Activated T-cell treated with anti-CD3 and anti-CD28 coated beads for 24 hours (primary cell): ENCODE measurements at places on chromosomes 4 and X.

DNA sequence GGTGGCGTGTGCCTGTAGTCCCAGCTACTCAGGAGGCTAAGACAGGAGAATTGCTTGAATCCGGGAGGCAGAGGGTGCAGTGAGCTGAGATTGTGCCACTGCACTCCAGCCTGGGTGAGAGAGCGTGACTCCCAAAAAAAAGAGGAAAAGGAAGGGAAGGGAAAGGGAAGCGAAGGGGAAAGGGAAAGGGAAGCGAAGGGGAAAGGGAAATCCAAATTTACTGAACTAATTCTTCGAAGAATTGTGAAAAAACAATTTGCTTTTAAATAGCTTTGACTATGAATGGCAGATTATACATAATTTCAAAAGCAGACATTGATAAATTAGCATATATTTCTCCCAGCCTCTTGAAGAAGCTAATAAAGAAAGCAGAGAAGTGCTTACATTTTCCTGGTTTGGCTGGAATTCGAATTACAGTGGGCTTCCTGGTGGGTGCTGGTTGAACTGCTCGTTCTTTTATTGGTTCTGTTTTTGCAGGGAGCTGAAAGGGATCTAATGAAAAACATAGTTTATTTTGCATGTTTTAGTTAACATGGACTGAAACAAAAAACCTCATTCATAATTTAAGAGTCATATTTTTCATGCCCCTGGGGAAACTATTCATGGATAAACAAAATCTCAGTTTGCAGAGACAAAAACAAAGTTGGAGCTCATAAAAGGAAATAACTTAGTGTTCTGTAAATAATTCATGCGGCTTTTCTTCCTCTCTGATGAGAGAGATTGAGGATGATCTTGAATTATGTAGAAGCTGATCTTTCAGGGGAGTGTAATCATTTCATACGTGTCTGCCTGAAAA is 66.0 kb downstream of the RPS3A start:
- no peak for DNase-seq

GRCh38 chr4:83644677-83645659 is 109.1 kb downstream of the GPAT3 start:
- DNase-seq: peak; percentile 30

GRCh38 chr4:48079972-48080391 is 54.1 kb downstream of the TXK start:
- DNase-seq: no peak

DNA sequence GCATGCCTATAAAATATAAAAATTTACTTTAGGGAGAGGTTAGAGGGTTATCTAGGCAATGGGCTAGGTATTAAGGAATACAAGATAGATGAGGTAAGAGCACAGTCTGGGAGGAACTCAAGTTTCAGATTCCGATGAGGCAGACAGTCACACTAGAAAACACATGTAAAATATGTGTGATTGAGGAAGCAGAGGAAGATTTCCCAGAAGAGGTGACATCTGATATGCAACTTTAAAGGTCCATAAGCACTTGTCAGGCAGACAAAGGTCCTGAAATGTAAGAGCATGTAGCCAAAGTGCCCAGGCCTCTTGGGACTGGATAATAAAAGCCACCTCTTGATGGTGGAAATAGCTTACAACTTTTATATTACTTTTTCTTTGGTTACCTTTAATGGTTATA is 81.1 kb upstream of the AADAT start:
- no peak for DNase-seq

DNA sequence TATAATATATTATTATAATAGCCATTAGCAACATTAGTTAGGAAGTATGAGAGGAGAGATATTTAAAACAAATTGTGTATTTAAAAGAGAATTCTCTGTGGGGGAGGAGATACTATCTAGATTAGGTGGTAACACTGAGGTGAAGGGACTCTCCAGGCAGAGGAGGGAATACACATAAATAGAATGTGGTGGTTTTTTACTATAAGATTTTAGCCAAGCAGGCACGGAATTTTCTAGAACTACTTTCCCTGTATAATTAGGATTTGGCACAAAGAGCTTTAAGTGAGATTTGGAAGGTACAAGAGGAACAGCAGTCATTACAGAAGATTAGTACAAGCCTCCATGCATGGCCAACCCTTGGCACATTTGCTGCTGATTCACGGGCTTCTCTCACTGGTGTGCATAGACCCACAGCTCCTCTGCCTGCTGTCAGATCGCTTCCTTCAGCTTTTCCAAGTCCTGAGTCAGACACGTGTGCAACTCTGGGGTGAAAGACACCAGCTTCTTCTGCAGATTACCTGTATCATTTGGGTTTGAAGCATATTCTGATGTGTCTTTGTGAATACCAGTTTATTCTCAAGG is 685.5 kb downstream of the KCTD8 start:
- DNase-seq: no peak

DNA sequence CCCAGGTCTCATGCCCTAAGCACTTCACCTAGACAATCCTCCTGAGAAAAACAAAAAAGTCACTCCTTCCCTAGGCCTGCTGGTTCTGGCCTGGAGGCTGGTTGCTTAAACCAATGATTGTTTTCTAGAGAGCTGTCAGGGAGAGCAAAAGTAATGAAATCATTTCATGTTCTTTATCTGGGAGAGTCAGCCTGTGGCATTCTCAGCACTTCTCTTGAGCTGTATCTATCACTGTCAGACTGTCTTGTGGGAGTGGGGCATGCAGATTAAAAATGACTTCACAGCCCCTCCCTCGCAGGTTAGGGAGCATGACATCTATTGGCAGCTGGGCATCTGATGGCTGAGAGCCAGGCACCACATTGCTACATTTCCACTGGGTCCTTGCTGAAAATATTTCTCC is 20.4 kb upstream of the TMEM154 start:
- no peak for DNase-seq

GRCh38 chr4:140497747-140498636 is at the start of gene MGAT4D:
TSS of gene MGAT4D (minus strand) at chr4:140498293. CDS start at chr4:140498222, 71 bp downstream.
- no peak for DNase-seq

DNA sequence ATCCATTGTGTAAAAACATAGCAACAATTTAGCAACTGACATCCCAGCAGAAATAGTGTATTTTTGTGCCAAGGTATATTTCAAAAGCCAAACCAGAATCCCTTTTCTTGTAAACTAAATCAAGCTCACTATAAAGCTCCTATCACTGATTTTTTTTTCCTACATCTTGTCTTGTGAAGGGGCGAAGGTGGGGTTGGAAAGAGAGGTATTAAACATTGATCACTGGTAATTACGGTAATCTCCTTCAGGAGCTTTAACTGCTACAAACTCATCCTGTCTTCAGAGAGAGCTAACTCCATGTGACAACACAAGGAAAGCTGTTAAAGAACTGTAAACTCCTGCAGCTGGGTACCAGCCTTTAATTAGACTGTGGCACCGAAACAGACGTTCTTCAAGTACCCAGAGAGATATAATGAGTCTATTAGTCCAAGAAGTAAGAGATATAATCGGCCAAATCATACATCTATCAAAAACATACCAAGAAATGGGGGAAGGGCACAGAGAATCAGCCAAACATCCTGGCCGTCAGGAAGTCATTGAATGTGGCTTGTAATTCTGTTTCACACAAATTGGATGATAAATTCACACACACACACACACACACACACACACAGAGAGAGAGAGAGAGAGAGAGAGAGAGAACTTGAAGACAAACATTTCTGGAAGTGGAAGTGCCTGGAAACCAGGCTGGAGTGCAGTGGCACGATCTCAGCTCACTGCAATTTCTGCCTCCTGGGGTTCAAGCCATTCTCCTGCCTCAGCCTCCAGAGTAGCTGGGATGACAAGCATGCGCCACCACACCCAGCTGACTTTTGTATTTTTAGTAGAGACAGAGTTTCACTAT is 111.9 kb upstream of the PPARGC1A start:
- no peak for DNase-seq

GRCh38 chr4:38055566-38055965 is 95.4 kb downstream of the PTTG2 start:
- no peak for DNase-seq

DNA sequence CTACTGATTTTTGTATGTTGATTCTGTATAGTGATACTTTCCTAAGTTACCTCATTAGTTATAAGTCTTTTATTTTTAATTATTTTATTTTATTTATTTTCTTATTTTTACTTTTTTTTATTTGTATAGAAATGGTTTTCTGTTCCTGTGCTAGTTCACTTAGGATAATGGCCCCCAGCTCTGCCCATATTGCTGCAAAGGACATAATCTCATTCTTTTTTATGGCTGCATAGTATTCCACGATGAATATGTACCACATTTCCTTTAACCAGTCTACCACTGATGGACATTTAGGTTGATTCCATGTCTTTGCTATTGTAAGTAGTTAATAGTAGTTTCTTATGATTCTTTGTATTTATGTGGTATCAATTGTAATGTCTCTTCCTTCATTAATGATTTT is 31.5 kb upstream of the GK2 start:
- DNase-seq: no peak

DNA sequence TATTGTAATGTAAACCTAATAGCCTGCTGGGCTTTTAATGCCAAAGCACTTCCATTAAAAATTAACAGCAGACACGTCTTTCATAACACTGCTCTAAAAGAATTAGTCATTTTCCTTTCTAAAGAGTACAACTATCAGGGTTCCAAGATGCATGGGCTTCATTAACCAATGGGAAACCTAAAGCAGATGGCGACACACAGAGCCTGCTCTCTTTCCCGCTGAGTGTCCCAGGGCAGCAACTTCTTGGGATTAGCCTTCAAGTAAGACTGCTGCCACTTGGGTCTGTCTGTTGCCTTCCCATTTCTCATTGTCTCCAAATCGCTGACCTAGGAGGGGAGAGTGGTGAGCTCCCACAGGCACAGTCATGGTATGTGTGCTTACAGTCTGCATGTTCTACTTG is 14.0 kb upstream of the PHKA2 start:
- no peak for DNase-seq

DNA sequence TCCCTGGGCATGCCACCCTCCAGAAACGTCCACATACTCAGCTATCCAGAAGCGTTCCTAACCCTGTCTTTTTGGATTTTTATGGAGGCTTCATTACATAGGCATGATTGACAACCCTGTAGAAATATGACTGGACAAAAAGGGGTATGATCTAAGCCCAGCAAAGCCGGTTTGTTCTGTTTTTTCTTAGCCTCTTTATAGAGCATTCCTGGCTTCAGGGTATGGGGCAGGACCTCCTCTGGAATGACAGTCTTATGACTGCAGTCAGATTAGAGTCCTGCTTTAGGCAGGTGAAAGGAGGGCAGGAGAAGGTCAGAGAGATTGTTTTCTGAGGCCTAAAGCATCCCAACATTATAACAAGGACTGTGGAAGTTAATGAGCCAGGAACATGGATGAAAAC is 137.4 kb downstream of the DCLK2 start:
- no peak for DNase-seq

- peak; percentile 37 for DNase-seq
Observed at GRCh38 chrX:47191331-47191730, 2.3 kb upstream of the UBA1 start.

DNA sequence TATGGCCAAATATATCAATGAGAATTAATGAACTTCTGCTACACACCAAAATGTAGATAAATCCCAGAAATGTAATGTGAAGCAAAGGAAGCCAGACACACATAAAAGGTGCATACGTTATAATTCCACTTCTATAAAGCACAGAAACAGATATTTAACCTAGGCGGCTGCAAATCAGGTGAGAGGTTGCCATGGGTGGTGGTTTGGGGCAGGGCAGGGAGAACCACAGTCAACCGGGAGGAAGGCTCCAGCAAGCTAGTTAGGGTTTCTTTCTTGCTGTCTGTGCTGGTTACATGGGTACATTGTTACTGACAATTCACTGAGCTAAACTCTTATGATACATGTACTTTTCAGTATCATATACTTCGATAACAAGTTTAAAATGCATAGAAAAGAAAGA is 9.7 kb upstream of the PPARGC1A start:
- DNase-seq: no peak

DNA sequence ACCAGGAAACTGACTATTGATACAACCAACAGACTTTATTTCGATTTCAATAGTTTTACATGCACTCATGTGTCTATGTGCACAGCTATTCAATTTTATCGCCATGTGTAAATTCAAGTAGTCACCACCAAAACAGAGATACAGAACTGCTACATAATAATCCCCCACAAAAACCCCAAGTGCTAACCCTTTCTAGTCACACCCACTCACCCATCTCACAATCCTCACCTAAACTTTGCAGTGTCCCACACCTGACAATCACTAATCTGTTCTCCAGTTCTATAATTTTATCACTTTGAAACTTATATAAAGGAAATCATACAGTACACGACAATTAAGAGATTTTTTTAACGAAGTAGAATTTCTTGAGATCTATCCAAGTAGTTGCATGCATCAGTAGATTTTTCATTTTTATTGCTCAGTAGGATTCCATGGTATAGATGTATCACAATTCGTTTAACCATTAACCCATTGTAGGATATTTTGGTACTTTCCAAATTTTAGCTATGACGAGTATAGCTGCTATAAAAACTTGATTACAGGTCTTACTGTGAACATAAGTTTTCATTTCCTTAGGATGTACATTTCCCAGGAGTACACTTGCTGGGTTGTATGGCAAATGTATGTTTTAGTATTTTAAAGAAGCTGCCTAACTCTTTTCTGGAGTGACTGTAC is 85.9 kb downstream of the CASK start:
- DNase-seq: no peak

DNA sequence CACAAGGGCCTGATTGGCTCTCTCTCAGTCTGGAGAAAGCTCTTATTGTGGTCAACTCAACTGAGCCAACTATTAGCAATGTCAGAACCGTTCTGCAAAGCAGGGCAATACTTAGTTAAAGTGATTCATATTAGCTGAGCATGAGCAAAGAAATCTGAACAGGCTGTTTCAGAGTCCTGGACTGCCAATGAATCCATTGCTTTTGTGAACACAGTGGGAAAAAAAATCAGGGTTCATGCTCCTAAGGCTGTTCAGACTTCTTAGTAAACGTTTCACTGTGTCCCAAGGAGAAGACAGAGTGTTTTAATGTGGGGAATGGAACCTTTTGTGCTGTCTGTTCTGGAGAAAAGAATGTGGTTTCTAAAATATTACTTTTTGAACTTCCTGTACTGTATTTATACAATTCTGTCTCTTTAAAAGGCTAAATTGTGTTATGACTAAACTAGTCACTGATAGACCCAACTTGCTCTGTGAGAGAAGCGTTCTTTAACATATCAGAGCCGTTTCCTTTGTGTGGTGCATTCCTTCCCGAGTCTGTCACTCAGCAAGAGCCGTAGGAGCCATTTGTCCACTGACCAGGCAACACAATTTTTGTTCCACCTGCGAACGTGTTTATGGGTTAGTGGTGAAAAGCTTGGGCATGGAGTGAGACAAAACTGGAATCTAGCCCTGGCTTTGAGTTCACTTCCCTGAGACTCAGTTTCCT is 366.1 kb downstream of the FBXO8 start:
- no peak for DNase-seq

DNA sequence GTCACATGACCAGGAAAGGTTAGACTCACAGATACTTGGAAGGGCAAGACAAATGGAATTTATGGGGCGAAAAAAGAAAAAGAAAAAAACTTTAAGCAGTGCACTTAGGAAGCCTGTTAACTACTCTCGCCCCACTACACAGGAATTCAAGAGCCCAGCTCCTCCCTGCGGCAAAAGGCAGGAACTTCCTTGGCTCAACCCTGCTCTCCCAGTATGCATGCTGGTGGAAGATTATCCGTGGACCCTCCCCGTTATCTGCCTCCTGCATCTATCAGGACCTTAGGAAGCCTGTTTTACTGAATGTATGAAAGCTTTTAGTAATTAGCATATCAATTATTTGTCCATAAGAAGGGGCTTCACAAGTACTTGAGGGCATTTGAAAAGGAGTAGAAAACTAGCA is 40.1 kb upstream of the RPA4 start:
- DNase-seq: no peak
